Stimulated activated CD8-positive, alpha-beta memory T cell treated with anti-CD3 and anti-CD28 coated beads, Interleukin-15, amount 100 ng/mL, for 48 hours (primary cell): ENCODE measurements at places on chromosomes 16 and 17.

DNA sequence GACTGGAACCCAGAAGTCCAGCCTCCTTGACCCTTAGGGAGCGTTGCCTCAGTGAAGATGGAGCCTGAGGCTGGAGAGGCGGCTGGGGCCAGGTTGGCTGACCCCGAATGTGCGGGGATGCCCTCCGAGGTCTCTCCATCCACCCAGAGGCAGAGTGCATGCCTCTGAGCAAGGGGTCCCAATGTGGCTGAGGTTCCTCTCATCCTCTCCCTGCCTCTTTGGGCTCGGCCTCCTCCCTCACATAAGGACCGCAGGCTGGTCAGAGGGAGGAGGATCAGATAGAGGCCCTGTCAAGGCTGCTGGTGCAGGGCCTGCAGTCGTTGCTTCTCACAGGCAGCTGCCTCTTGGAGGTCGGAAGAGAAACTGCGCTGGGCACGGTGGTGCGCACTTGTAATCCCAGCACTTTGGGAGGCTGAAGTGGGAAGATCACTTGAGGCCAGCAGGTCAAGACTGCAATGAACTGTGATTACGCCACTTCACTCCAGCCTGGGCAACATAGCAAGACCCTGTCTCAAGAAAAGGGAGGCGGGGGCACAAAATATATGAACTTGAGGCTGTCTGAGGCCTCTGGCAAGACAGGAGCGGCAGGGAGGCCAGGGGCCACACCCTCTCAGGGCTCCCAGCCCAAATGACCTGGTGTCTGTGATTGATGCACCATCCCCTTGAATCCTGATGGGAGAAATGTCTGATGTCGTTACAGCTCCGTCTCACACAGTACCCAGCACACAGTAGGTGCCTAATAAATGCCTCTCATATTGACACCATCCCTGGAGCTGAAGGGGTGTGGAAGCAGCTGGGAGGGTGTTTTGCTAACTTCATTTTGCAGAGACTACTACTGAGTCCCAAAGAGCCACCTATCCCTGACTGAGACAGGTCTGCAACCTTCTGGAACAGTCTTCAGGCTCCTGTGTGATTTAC is 220.1 kb upstream of the GSE1 start:
- DNase-seq: no peak

DNA sequence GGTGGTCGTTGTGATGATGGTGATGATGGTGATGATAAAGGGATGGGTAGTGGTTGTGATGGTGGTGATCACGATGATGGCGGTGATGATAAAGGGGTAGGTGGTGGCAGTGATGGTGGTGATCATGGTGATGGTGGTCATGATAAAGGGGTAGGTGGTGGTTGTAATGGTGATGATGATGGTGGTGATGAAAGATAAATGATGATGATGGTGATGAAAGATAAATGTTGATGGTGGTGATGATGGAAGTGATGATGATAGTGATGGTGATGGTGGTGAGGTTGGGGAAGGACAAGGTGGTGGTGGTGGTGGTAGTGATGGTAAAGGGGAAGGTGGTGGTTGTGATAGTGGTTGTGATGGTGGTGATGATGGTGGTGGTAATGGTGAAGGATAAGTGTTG is 13.9 kb downstream of the CDH5 start:
- DNase-seq: no peak

GRCh38 chr17:39757176-39757662 is 19.5 kb downstream of the GRB7 start:
- DNase-seq: no peak

DNA sequence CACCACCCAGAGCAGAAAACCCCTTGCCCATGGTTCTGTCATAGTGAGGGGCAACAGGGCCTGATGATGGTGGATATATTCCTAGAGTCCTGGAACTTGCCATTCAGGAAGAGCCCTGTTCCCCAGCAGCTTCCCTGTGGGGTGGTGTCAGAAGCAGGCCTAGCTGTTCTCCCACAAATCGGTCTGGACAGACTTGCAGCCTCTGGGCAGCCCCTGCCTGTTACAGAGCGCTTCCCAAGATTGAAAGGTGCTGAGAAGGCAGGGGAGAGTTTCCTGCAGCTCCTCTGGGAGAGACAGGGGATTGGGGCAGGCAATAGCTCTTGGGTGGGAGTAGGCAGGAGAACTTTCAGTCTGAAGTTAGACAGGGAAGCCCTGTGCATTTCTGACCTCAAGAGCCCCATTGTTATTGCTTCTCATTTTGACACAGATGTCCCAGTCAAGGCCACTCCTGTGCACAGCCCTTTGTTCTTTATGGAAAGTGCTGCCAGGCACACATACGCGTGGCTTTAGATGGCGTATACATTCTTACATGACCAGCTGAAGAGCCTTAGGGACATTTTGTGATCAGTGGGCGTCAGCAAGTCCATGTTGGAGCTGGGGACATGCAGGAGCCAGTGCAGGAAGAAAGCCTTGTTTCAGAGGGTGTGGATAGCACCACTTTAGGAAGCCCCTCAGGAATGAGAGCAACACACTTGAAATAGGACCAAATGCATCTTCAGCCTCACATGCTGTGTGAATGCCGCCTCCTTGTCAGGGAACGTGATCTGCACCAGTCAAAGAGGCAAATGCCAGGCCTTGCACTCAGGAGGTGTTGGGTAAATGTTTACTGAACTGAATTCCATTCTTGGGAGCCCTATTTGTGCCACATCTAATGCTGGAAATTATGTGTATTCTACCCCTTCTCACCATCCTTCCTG is 67.5 kb downstream of the GNAO1 start:
- DNase-seq: no peak

GRCh38 chr16:85048921-85049562 is 21.4 kb downstream of the KIAA0513 start:
- no peak for DNase-seq

DNA sequence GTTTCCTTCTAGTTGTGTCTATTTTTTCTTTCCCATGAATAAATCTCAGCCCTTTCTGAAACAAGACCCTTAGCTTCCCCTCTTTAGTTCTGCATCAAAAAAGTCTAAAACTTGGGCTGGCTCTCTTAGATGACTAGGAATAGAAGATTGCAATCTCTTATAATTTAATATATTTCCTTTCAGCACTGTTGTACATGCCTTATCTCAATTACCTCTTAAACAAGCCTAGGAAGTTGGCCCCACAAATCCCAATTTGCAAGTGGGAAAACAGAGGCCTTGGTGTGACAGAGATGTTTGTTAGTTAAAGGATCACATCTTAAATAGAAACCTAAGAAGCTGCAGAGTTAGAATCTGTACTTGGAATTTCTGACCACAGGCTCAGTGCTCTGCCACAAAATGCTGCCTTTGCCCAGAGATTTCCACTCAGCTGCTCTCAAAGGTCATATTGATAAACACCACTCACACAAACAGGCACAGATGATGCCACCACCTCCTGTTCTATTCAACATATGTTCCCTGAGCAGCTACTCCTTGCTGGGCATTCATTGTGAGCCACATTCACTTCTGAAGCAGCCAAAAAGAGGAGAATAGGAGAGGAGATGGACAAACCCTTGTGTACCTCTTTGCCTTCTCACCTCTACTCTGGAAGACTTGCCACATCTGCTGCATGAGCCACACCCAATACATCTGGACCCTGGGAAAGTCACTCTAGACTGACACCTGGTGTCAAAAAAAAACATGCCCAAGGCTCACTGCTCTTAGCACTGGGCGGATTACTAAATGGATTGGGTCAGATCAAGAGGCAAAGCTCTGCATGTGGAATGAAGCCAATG is 5.5 kb downstream of the CCDC182 start:
- DNase-seq: no peak

- DNase-seq: no peak
These were observed 74.2 kb downstream of the HAPSTR1 start for GRCh38 chr16:9165681-9166080.

- DNase-seq: no peak
These were observed 3.6 kb downstream of the CD19 start for GRCh38 chr16:28935346-28935745.

- no peak for DNase-seq
These were observed 6.2 kb downstream of the RPS6KB1 start for GRCh38 chr17:59899099-59899498.

DNA sequence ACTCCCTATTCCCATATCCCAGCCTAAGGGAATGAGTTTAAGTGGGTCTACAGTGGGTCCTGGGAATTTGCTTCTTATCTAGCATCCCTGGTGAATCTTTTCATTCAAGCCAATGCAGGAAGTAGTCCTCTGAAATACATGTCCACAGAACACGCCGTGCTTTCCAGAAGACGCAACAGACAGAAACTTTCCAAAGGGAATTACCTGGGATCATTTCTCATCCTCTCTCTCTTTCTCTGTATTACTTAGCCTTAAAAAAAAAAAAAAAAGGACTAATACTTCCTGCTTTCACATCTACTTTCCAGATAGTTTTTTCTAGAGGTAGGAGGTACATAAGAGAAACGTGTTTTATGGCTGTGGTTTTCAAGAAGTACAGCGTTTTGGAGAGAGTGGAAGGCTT is 499.0 kb downstream of the MAF start:
- no peak for DNase-seq

DNA sequence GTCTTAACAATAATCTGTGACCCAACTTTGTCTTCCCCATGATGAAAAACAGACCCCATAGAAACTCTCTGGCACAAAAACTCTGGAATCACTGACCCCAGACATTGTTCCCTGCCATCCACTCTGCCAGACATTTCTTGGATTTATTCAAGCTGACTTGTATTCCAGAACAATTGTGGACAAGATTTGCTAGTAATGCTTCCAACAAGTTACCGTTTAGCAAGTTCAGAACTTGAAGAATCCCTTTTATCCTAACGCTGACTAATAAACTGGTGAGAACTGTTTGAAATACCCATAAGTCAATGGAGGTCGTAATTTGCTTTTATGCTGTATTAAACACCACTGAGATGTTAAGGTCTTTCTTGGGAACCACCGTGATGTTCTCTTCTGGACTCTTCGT is 10.5 kb downstream of the HSBP1 start:
- no peak for DNase-seq

DNA sequence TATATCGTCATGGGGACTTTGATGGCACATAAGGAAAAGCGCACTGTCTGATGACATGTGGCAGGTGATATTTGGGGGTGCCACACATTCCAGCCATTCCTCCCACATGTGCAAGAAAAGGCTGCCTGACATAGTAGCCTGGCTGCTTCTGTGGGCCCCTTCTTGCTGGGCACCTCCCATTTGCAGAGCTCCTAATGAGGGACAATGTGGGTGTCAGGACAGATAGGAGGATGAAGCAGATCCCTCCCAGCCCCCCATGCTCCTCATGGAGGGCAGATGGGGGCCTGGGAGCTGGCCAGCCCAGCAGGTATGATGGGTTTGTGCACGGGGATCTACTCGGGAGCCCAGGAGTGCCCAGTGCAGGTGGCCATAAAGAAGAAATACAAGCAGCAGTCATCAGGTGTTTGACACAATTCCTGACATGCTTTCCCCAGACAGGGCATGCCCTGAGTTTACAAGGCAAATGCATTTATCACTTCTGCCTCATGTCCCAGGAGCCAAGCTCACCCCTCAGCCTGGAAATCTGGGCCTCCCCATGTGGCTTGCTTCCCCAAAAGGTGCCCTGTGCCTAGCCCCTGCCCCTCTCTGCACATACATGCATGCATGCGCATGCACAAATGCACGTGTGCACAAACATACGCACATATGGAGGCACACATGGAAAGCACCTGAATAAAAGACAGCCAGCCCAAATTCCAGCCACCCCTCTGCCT is 260.6 kb upstream of the RPL38 start:
- no peak for DNase-seq

DNA sequence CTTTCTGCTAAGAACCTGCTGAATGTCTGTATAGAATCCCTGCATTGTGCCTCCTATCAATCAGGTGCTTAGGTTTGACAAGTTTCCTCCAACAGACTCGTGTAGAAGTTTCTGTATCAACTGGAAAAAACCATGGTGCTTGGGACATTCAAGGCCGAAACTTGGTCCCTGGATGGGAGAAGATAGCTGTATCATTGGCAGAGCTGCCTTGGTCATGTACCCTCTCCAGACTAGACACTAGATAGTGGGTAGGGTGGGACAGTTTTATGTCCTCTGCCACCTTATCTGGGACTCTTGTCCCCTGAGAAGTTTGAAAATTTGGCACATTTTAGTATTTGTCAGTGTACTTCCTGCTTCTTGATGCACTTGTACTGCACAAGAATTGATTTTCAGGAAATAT is 520.8 kb downstream of the WWOX start:
- no peak for DNase-seq

DNA sequence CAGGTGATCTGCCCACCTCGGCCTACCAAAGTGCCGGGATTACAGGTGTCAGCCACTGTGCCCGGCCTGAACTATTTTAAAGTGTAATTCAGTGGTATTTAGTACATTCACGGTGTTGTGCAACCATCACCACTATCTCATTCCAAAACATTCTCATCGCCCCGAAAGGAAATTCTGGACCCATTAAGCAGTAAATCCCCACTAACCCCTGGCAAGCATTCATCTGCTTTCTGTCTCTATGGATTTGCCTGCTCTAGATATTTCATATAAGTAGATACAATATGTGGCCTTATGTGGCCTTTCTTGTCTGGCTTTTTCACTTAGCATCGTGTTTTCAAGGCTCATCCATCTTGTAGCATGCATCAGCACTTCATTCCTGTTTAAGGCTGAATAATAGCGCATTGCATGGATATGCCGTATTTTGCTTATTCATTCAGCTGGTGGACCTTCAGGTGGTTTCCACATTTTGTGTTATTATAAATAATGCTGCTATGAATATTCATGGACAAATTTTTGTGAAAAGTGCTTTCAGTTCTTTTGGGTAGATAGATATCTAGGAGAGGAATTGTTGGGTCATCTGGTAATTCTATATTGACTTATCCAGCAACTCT is 8.4 kb upstream of the HERPUD1 start:
- no peak for DNase-seq

DNA sequence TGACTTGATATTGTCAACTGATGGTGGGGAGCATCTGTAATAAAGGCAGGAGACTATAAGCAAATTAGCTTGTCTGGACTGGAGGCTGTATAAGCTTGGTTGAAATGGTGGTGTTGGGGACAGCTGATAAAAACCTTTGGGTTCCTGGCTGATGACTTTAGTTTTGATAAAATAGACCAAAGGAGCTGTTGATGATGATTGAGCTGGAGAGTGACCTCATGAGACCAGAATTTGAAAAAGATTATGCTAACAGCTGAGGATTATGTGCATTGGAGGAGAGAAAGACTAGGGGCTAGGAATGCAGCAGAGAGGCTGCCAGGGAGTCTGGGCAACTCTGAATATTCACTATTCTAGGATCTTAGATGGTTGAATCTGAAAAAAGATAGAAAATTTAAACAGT is 8.7 kb upstream of the CDC27 start:
- no peak for DNase-seq
